ENCODE measurements at places on chromosomes 11 and 22. TPM values are rescaled to one million over a fixed set of nuclear protein-coding genes. Genes with fewer than 3 reads are reported as not detected.

The ARFGAP3 gene
- total RNA-seq: 40.9 TPM

The MYBPC3 gene
- total RNA-seq: not detected

- H3K4me1 ChIP-seq: peaks cover 15% of the 10 kb centered on the region
- peaks cover 91% of the 10 kb centered on the region for H3K27me3 ChIP-seq
- no peaks in the 10 kb centered on the region for H3K36me3 ChIP-seq
- no peak for DNase-seq
- no peak overlapping the region for H3K27ac ChIP-seq
- H3K4me3 ChIP-seq: peak overlapping the region; percentile 53
Observed at GRCh38 chr11:92225125-92225567, 528 bp downstream of the FAT3 start.

GRCh38 chr11:47355283-47356128 lies 3.0 kb upstream of the MYBPC3 start:
- H3K4me3 ChIP-seq: peak overlapping the region; percentile 59
- DNase-seq: peak; percentile 97
- no peaks in the 10 kb centered on the region for H3K27me3 ChIP-seq
- no peaks in the 10 kb centered on the region for H3K36me3 ChIP-seq
- H3K4me1 ChIP-seq: peaks cover 10% of the 10 kb centered on the region
- H3K27ac ChIP-seq: peak overlapping the region; percentile 92

GRCh38 chr11:32894149-32894827 lies 1.7 kb downstream of the QSER1 start:
- no peak for DNase-seq
- H3K4me1 ChIP-seq: peaks cover 18% of the 10 kb centered on the region
- no peaks in the 10 kb centered on the region for H3K36me3 ChIP-seq
- peak overlapping the region; percentile 92 for H3K4me3 ChIP-seq
- H3K27ac ChIP-seq: peak overlapping the region; percentile 81

GRCh38 chr11:64687204-64687603 lies 35.8 kb downstream of the NRXN2 start:
- no peaks in the 10 kb centered on the region for H3K27me3 ChIP-seq
- no peaks in the 10 kb centered on the region for H3K36me3 ChIP-seq
- peak; percentile 90 for DNase-seq

DNA sequence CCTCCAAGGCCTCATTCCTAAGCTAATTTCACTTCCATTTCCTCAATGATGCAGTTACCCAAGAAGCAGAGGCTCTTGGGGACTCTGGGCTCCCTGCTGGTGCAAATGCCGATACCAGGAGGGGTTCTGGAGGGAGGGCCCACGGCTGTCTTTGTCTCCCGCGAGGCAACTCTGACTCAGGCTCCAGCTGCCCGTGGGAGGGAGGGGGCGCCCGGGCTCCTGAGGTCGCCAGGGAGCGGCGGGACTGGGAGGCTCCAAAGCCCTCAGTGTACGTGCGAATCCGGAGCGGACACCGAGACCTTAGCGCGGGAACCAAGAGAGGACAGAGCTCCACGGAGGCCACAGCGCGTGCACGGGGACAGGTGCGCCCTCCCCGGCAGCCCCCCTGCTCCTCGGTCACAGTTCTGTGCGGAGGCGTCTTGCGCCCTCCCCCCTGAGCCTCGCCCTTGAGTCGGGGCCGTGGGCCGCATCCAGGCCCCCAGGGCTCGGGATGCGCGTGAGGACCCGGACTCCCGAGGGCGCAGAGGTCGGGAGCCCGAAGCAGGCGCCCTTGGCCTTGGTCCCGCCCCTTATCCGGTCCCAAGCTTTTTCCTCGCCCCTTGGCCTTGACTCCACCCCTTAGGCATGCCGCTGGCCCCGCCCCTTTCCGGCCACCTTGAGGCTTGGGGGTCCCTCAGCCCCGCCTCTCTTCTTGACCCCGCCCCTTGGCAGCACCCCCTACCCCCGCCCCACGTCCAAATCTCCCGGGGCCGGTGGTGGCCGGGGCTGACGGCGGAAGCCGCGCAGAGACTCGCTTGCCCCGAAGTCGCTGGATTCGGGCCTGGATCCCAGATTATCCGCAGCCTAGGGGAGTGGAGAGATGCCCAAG lies 4.7 kb upstream of the SHISA8 start:
- H3K27ac ChIP-seq: no peak overlapping the region
- no peaks in the 10 kb centered on the region for H3K36me3 ChIP-seq
- H3K27me3 ChIP-seq: peaks cover 46% of the 10 kb centered on the region

- H3K4me3 ChIP-seq: peak overlapping the region; percentile 85
- peaks cover 10% of the 10 kb centered on the region for H3K4me1 ChIP-seq
- H3K27me3 ChIP-seq: peaks cover 4% of the 10 kb centered on the region
Observed at GRCh38 chr11:405954-406795, 8.6 kb downstream of the SIGIRR start.

Measured in gastrocnemius medialis (tissue), 4 donors.